ENCODE measurements at places on chromosomes 6 and 20. TPM values are rescaled to one million over a fixed set of nuclear protein-coding genes. Genes with fewer than 3 reads are reported as not detected.

GRCh38 chr6:144564202-144564601, 279.1 kb downstream of the UTRN start:
- H3K4me3 ChIP-seq, result no peak overlapping the region
- no peak overlapping the region for H3K27ac ChIP-seq
- DNase-seq, result no peak
- no peaks in the 10 kb centered on the region for H3K27me3 ChIP-seq
- H3K4me1 ChIP-seq, result no peaks in the 10 kb centered on the region
- H3K36me3 ChIP-seq, result no peaks in the 10 kb centered on the region

GRCh38 chr6:166419286-166419685, 36.5 kb upstream of the MPC1 start:
- DNase-seq, result no peak
- H3K36me3 ChIP-seq, result no peaks in the 10 kb centered on the region
- no peaks in the 10 kb centered on the region for H3K27me3 ChIP-seq
- no peak overlapping the region for H3K4me3 ChIP-seq
- H3K4me1 ChIP-seq, result no peaks in the 10 kb centered on the region

Gene KCNG1
- not detected for total RNA-seq

GRCh38 chr20:32333181-32333987, 24.7 kb upstream of the ASXL1 start:
- H3K4me1 ChIP-seq, result peaks cover 8% of the 10 kb centered on the region
- peak overlapping the region; percentile 41 for H3K27ac ChIP-seq
- no peak overlapping the region for H3K4me3 ChIP-seq

DNA sequence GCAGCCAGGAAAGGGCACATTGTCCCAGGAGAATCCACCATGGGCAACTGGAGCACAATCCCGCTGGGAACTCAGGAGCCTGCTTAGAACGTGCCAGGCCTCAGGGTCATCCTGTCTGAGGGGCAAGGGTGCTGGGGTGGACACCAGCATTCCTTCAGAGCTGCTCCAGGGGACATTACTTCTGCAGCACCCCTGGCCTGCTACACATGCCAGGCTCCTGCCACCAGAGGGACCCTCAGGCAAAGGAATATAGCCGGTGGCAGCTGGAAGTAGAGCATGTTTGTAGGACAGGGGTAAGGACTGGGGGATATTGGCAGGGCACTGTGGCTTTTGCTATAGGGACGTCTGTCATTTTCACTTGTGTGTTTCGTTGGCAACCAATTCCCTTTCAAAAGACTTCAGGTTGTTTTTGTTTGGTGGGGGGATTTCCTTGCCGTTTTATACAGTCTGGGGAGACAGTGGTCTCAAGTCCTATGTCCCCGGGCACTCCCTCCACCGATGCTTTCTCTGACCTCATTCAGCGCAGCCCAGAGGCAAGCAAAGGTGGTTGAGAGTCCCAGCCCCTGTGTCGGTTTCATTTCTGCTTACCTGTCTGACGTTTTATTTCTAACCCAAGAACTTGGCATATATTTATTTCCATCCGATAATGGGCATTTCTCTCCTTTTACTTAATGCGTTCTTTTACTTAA, 130.8 kb downstream of the JPH2 start:
- H3K27ac ChIP-seq, result no peak overlapping the region
- H3K4me3 ChIP-seq, result no peak overlapping the region
- DNase-seq, result no peak
- H3K36me3 ChIP-seq, result no peaks in the 10 kb centered on the region
- H3K27me3 ChIP-seq, result no peaks in the 10 kb centered on the region
- H3K4me1 ChIP-seq, result no peaks in the 10 kb centered on the region

GRCh38 chr20:3277686-3278465, 38.9 kb upstream of the SLC4A11 start:
- DNase-seq, result no peak
- H3K36me3 ChIP-seq, result peaks cover 100% of the 10 kb centered on the region
- no peaks in the 10 kb centered on the region for H3K27me3 ChIP-seq
- H3K27ac ChIP-seq, result no peak overlapping the region

Gene DDO
- 9.7 TPM for total RNA-seq

GRCh38 chr6:26017632-26017966, 55.0 kb downstream of the TRIM38 start:
- peaks cover 24% of the 10 kb centered on the region for H3K27me3 ChIP-seq
- DNase-seq, result peak; percentile 66
- peaks cover 5% of the 10 kb centered on the region for H3K4me1 ChIP-seq
- peak overlapping the region; percentile 50 for H3K27ac ChIP-seq
- H3K4me3 ChIP-seq, result peak overlapping the region; percentile 49

- no peak for DNase-seq
- no peak overlapping the region for H3K4me3 ChIP-seq
- H3K4me1 ChIP-seq, result no peaks in the 10 kb centered on the region
- no peaks in the 10 kb centered on the region for H3K36me3 ChIP-seq
- no peaks in the 10 kb centered on the region for H3K27me3 ChIP-seq
Measured at GRCh38 chr6:116314218-116314617, 34.5 kb upstream of the TSPYL1 start.

GRCh38 chr20:38173237-38174156, 8.4 kb upstream of the TGM2 start:
- DNase-seq, result peak; percentile 51
- no peak overlapping the region for H3K4me3 ChIP-seq
- H3K27ac ChIP-seq, result no peak overlapping the region
- peaks cover 20% of the 10 kb centered on the region for H3K27me3 ChIP-seq
- H3K4me1 ChIP-seq, result peaks cover 6% of the 10 kb centered on the region

DNA sequence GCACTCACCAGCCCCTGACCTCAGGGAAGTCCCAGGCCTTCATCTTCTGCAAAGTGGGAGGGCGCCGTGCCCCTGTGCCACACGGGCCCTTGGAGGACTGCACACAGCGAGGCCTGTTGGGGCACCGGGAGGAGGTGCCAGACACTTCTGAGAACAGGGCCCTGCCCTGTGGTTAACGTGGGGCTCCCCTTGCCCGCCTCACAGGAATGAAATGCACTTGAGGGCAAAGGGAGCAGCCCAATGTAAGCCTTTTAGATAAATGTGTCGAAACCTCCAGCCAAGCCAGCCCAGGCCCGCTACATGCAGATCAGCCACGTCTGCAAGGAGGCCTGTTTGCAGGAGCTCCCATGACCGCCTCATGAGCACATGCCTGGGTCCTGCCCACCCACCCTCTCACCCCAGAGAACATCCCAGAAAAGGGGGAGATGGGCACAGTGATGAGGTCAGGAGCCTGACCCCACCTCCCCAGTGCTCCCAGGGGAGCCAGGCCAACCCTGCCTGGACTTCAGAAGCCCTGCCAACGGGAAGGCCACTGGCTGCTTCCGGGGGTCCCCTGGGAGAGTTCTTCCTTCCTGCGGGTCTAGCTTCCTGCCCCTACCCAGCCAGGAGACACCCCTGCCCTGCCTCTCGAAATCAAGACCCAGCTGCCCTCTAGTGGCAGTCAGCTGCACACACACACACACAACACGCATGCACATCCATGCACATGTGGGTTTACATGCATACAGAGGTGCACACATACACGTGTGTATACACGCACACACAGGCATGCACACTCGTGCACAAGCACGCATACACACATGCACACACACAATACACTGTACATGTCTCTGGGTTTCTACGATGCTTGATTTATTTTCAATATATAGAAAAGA, 178.7 kb downstream of the TAF4 start:
- peak; percentile 22 for DNase-seq
- H3K27ac ChIP-seq, result no peak overlapping the region
- no peaks in the 10 kb centered on the region for H3K4me1 ChIP-seq
- peaks cover 6% of the 10 kb centered on the region for H3K27me3 ChIP-seq
- H3K36me3 ChIP-seq, result no peaks in the 10 kb centered on the region

Gene ELOVL2
- 0.36 TPM for total RNA-seq

GRCh38 chr6:138001750-138002349, 105.4 kb downstream of the PERP start:
- H3K4me3 ChIP-seq, result no peak overlapping the region
- peak; percentile 28 for DNase-seq
- no peaks in the 10 kb centered on the region for H3K4me1 ChIP-seq
- no peaks in the 10 kb centered on the region for H3K27me3 ChIP-seq

Gene OXT
- total RNA-seq, result not detected

Gene OPRM1
- not detected for total RNA-seq

Gene SCUBE3
- not detected for total RNA-seq

DNA sequence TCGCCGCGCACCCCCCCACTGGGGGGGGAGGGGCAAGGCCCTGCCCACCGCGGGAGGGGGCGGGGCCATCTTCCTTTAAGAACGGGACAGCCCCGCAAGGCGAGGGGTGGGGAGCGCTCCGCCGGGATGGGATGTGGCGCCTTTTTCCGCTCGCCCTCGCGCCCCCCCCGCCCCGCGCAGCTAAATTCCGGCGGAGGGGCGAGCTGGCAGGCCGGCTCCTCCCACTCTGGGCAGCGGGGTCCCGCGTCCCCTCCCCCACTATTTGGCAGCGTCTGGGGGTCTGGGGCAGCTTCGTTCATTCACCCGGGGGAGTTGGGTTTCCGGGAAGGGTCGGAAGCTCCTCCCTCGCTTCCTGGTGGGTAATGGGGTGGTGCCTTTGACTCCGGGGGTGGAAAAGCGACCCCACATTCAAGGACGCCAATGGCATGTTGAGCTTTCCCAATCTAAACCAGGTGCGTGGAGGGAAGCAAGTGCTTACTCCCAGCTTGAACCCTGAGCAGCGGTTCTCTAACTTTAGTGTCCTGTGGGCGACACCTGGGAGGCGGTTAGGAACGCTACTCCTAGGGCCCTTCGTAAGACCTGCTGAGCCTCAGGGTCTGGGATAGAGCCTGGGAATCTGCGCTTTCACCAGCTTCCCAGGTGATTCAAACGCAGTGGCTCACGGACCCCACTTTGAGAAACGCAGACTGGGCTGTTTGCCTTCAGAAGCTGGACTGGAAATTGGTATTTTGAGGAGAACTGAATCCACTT, 927 bp downstream of the ASXL1 start:
- H3K27me3 ChIP-seq, result no peaks in the 10 kb centered on the region
- peaks cover 48% of the 10 kb centered on the region for H3K4me1 ChIP-seq
- peak overlapping the region; percentile 96 for H3K4me3 ChIP-seq
- peak; percentile 87 for DNase-seq
- no peaks in the 10 kb centered on the region for H3K36me3 ChIP-seq
- H3K27ac ChIP-seq, result peak overlapping the region; percentile 98

Gene BPIFA1
- not detected for total RNA-seq

Gene CEP250
- 17.0 TPM for total RNA-seq

DNA sequence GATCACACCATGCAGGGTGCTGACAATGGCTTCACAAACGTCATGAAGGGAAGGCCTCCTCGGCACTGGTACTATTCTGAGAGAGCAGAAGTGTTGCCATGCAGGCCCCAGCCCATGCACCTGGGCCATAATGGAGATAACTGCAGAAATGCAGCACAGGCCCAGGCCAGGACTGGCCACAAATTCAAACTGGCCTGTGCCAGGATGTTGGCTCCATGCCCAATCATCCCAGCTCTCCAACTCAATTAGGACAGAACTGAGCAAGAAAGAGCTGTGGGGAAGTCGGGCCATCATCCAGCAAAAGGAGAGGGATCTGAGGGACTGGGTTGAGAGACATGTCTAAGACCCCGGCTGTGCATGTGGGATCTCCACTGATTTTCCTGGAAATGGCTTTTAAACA, 48.9 kb upstream of the SYNDIG1 start:
- no peak overlapping the region for H3K27ac ChIP-seq
- no peak overlapping the region for H3K4me3 ChIP-seq
- H3K27me3 ChIP-seq, result no peaks in the 10 kb centered on the region
- no peaks in the 10 kb centered on the region for H3K36me3 ChIP-seq
- DNase-seq, result no peak
- no peaks in the 10 kb centered on the region for H3K4me1 ChIP-seq

DNA sequence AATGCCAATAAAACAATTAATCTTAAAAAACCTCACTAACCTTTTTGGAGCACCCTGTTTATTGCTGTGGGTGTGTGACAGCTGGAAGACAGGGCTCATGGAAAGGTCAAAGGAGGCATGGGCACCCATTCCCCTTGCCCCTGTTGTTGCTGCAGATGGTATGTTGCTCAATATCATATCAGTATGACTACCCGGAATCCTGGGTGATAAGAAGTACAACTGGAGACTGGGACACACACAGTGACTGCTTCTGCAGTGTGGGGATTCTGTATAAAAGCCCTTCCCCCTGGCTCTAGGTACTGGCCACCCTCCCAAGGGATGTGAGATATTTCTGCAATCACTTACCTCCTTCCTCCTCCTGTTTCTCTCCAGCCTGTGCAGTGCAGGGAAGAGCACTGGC, 47.3 kb upstream of the IL20RA start:
- H3K4me1 ChIP-seq, result no peaks in the 10 kb centered on the region
- H3K36me3 ChIP-seq, result no peaks in the 10 kb centered on the region
- no peak for DNase-seq

GRCh38 chr20:4011226-4011975, 4.0 kb downstream of the RNF24 start:
- DNase-seq, result no peak
- no peaks in the 10 kb centered on the region for H3K36me3 ChIP-seq
- H3K27me3 ChIP-seq, result no peaks in the 10 kb centered on the region
- peaks cover 21% of the 10 kb centered on the region for H3K4me1 ChIP-seq
- no peak overlapping the region for H3K27ac ChIP-seq

DNA sequence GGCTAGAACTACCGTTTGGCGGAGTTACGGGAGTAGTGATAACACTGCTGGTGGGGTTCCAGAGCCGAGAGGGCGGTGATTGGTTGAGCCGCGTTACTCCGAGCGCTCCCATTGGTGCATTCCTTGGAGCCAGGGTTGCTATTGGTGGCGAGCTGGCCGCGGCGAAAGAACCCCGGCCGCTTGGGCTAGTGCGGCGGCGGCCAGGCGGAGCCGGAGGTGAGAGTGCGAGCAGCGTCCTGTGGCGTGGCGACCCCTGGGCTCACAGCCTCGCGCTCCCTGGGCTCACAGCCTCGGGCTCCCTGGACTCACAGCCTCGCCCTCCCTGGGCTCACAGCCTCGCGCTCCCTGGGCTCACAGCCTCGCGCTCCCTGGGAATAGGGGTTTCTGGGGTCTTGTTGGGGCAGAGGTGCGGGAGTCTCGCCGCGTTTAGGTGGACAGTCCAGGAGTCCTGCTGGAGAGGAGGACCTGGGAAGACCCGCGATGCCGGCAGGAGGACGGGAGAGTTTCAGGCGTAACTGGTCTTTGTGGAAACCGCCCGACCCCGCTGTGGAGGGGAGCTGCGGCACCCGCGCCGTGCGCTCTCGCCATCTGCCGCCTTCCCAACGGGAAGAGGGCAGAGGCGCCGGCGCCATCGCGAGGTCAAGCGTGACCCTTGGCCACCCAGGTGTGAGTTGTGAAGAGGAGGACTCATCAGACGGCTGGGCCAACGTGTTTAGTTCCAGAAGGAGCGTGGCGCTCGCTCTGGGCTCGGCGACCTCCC, 12.2 kb downstream of the PRDM13 start:
- H3K4me3 ChIP-seq, result no peak overlapping the region
- H3K27me3 ChIP-seq, result peaks cover 17% of the 10 kb centered on the region
- no peak overlapping the region for H3K27ac ChIP-seq
- peak; percentile 38 for DNase-seq

- DNase-seq, result no peak
- H3K27ac ChIP-seq, result no peak overlapping the region
- H3K4me1 ChIP-seq, result peaks cover 14% of the 10 kb centered on the region
- H3K36me3 ChIP-seq, result no peaks in the 10 kb centered on the region
- H3K27me3 ChIP-seq, result no peaks in the 10 kb centered on the region
Measured at GRCh38 chr6:110188791-110189190, 8.6 kb downstream of the CDC40 start.
